ENCODE measurements at places on chromosomes 4 and X.

GRCh38 chrX:78643096-78643495, 16.0 kb downstream of the RTL3 start:
- DNase-seq, result no peak

- DNase-seq, result no peak
These were observed 3.9 kb downstream of the TMEM33 start for GRCh38 chr4:41939016-41939626.

- DNase-seq, result no peak
These were observed 5.6 kb downstream of the RHOH start for GRCh38 chr4:40202474-40202873.

GRCh38 chr4:72496119-72496518, 72.9 kb downstream of the ADAMTS3 start:
- DNase-seq, result no peak

- DNase-seq, result no peak
These were observed 112.0 kb upstream of the NDP start for GRCh38 chrX:44085209-44085608.

GRCh38 chrX:152942077-152942442, 44.2 kb downstream of the ZNF185 start:
- no peak for DNase-seq

DNA sequence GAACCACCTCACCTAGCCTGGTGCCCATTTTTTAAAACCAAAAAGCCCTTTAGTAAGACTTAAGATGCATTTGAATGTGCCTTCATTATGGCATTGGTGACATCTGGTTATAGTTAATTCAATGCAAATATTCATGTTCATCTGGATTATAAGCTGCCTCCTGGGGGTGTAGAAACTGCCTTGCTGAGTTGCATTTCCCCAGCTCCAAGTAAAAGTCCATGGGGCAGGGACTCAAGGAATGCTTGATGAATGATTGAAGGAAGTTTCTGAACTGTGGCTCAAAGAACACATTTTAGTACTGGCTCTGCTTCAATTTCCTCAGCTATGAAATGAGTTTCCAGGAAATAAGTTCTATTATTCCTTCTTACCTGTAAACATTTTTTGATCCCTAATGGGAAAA, 18.5 kb upstream of the RBM47 start:
- DNase-seq, result no peak

- no peak for DNase-seq
These were observed 63.4 kb upstream of the MAB21L2 start for GRCh38 chr4:150518559-150518958.

GRCh38 chr4:140641789-140642439, 73.2 kb upstream of the UCP1 start:
- no peak for DNase-seq

DNA sequence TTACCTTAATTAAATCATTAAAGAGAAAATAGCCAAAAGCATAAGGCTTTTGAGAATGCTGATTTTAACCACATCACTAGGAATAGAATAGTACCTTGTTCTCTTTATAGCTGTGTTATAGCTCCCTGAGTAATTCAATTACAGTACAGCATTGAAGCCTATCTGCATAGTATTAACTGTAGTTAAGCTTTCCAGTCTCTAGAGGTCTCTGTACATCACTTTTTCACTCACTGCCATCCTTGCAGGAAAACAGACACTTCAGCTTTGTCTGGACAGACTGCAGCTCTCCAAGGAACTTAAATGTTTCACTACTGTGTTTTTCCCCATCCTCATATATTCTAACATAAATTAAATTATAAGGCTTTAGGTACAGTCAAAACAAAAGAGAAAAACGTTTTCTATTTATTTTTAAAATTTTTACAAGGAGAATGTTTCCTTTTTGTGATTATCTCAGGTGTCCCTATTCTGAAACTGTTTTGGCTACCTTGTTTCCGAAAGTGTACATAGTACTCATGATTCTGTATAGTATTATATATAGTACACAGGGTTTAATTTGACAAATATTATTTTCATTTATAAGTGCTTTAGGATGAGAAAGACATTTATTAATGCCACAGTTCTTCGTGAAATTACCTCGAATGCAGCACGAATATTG, 407.9 kb downstream of the PCDH18 start:
- DNase-seq, result no peak

- DNase-seq, result no peak
These were observed 36.5 kb downstream of the DCTD start for GRCh38 chr4:182880387-182881356.

- DNase-seq, result no peak
These were observed 39.0 kb upstream of the HGFAC start for GRCh38 chr4:3402491-3403347.

DNA sequence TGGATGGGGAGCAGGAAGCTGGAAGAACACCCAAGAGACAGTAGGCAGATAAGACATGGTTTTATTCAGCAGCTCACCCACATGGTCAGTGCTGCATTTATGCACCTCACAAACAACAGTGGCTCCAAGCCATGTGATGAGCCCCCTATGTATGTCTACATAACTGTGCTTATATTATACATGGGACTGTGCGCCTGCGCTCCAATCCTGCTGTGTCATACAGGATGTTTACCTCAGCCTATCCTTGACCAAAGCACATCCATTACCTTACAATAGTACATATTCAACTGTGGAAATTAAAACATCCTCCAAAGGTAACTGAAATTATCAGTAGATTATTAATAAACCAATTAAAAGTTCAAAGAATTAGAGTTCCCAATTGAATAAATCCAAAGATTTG, 44.1 kb upstream of the SGMS2 start:
- DNase-seq, result no peak

GRCh38 chr4:118014831-118015230, 19.5 kb upstream of the NDST3 start:
- no peak for DNase-seq

GRCh38 chr4:121784975-121785374, 16.1 kb upstream of the EXOSC9 start:
- no peak for DNase-seq

- DNase-seq, result no peak
These were observed 3.0 kb downstream of the ANK2 start for GRCh38 chr4:113052379-113052951.

- DNase-seq, result no peak
These were observed 16.6 kb downstream of the CLCN4 start for GRCh38 chrX:10173331-10173900.

DNA sequence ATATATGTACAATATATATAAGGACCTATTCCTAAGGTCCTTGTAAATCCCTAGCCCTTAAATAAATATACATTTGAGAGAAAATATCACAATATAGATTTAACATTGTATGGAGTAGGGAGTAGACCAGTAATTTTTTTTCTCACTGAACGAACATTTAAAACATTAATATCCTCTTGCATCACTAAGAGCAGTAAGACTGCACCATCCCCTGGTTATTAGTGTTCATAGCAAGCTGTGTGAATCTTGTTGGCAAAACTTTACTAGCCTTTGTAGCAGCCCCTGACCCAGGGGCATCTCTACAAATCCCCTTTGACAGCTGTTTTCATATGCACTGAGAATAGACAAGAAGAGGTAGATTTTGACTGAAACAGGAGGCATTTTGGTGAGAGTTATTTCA, 146.5 kb downstream of the IL1RAPL2 start:
- DNase-seq, result no peak

- DNase-seq, result no peak
These were observed 89.0 kb upstream of the BANK1 start for GRCh38 chr4:101701551-101701950.

- no peak for DNase-seq
These were observed 40.7 kb downstream of the FANCB start for GRCh38 chrX:14832151-14832550.

DNA sequence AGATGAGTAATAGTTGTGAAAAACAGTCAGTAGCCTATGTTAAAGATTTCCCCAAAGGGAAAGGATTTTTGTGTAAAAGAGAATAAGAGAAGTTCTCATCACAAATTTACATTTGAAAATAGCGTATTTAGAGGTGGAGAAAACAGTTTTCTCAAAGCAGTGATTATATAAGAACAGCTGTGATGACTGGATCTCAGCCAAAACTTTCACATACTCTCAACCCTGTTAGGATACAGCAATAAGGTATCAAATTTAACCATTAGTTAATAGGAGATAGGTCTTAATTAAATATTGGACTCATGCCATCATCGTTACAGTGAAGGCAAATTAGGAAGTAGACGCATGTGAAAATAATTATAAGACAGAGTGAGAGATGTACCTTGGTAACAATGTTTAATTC, 622.7 kb downstream of the PCDH18 start:
- DNase-seq, result no peak

GRCh38 chr4:115279330-115279729, 165.9 kb upstream of the NDST4 start:
- no peak for DNase-seq

GRCh38 chr4:63492515-63492914, 916.7 kb downstream of the TECRL start:
- no peak for DNase-seq

- no peak for DNase-seq
These were observed 148.9 kb downstream of the AFF2 start for GRCh38 chrX:148649145-148649795.

DNA sequence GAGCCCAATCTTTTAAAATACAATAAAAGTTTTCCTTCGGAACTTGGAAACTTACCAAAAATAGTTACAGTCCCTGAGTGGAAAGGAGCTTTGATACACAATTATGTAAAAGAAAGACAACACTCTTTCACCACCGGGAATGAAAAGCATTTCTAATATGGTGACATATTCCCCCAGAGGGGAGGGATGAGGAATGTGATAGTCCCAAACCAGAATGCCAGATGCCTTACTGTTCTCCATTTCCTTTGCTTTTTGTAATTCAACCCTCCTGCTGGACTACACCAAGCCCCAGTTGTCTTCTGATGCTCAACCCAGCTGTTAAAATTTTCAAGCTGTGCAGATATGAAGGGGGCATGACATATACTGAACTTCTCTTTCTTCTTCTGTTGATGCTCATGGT, 4.1 kb downstream of the PRIMPOL start:
- no peak for DNase-seq

GRCh38 chr4:2332201-2332975, 70.5 kb upstream of the MXD4 start:
- DNase-seq, result no peak

DNA sequence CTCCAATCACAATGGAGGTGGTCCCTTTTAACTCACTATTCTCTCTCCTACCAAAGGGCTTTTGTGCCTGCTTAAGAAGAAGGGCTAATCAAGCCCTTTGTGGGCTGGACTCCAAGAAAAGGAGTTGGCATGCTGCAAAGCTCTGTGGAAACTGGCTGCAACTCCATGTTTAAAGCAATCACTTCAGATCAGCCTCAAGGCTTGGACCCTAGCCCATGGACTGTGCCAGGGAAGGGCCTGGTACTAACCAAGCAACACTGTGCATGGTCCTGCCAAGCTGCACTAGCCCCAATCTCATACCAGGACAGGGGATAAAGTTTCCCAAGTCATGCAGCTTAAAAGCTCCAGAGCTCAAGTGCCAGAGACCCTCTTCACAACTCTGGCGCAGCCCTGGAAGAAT, 86.7 kb downstream of the ATP8A1 start:
- no peak for DNase-seq

- no peak for DNase-seq
These were observed 44.5 kb downstream of the ANKRD17 start for GRCh38 chr4:73213916-73214653.

DNA sequence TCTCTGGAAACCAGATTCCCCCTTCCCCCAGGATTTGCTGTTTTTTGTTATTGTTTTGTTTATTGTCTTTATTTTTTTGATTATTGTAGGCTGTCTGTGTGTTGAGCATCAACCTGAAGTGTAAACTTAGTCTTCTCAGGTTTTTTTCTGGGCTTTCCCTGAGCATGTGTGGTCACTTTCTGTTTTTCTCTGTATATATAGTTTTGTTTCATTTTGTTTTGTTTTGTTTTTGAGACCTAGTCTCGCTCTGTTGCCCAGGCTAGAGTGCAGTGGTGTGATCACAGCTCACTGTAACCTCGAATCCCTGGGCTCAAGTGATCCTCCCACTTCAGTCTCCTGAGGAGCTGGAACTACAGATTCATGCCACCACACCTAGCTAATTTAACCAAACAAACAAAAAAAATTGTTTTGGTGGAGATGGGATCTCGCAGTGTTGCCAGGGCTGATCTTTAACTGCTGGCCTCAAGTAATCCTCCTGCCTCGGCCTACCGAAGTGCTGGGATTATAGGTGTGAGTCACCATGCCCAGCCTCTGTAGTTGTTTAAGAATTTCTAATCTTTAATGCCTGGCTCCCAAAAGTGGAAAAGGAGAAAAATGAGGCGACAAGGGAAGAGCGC, 9.1 kb downstream of the IL13RA1 start:
- DNase-seq, result no peak

DNA sequence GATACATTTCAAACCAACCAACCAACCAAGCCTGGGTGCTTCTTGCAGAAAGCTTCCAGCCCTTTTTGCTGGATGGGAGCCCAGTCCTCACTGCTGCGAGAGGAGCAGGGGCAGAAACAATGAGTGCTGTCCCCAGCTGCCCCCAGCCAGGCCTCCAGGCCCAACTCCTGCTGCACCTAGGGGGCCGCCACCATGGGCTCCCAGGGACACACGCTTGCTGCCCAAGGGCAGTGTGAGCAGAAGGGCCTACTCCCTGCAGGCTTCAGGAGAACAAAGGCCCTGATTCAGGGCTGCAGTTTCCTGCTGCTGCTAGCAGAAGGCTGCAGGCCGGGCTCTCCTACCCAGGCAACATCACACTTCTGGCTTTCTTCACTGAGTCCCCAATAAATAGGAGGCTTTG, 37.7 kb upstream of the ENPP6 start:
- DNase-seq, result no peak

GRCh38 chr4:102466298-102466697, 34.9 kb upstream of the NFKB1 start:
- no peak for DNase-seq

- DNase-seq, result no peak
These were observed 52.8 kb downstream of the RBM47 start for GRCh38 chr4:40576651-40577480.

DNA sequence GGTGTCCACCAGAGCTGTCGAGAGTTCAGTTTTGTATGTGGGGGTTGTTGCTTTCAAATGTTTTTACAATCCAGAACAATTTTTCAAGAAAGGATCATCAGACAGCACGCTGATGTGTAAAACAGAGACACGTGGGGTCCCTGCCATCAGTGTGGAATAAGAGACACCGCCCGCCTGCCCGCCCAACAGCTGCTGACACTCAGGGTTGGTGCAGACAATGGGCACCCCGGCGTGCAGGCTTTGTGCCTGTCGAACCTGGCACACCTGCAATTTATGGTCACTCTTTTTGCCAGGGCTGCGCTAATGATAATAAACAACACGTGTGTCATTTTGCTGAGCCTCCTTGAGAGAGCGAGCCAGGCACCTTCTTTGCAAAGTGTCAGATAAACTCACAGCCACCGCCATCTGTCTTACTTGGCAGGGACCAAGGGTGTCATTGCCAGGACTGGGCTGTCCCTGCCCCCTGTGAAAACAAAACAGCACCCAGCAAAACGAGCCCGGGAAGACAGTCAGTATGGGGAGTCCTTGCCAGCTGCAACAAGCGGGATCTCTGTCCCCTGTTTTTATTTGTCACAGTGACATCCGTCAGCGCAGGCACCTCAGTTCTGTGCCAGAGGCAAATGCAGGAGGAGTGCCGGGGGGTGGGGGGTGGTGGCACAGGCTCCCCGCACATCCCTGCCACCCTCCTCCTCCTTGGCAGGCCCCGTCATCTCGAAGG, 69.1 kb downstream of the PSAPL1 start:
- DNase-seq, result no peak

- DNase-seq, result no peak
These were observed 34.4 kb downstream of the KIF4A start for GRCh38 chrX:70324326-70324725.
